ENCODE measurements at places on chromosomes 2 and 18.
A peak's percentile ranks its signal among the peaks of the same experiment; 100 is the strongest.

DNA sequence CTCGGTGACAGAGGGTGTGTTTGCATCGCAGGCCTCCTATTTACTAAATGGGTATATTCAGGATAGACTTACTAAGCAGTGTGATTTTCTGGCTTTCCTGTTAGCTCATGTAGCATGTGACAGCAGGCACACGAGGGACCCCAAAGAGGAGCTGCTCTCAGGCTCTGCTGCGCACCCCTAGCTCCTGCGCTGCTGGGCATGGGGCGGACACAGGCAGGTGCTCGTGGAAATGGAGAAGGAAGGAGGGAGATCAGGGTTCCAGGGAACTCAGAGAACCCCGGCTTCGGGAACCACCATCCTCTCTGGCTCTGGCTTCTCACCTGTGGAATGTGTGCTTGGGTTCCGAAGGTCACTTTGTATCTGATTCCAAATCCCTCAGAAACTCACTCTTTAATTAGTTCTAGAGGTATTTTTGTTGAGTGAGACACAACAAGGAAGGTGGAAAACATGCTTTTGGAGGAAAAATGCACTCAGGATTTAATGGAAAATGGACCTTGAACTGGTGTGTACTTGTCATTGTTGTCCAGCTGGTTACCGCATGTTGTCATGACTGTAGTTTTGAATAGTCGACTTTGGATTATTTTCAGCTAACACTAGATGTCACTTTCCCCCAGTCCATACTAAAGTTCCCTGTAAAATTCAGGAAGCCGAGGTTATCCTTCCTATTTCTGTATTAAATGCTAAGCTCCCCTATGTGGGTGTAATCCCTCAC is 3.5 kb downstream of the SNTG2 start:
- DNase-seq = peak; percentile 64

GRCh38 chr2:158315000-158315399 is 141.6 kb downstream of the CCDC148 start:
- peak; percentile 10 for DNase-seq

DNA sequence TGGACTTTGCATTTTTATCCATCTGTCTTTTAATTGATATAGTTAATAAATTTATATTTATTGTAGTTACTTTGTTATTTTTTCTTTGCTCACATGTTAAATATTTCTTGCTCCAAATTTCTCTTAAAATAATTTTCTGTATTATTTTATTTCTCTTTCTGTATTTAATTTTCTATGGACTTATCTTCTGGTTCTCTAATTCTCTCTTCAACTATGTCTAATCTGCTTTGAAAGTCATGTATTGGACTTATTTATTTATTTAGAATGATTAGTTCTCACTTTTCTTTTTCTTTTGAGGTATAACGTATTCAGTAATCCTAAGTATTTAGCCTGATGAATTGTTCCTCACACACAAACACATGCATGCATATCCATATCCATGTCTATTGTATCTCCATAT is 53.1 kb downstream of the ASB1 start:
- DNase-seq = no peak

GRCh38 chr2:236867441-236868260 is 218.0 kb upstream of the COPS8 start:
- no peak for DNase-seq

DNA sequence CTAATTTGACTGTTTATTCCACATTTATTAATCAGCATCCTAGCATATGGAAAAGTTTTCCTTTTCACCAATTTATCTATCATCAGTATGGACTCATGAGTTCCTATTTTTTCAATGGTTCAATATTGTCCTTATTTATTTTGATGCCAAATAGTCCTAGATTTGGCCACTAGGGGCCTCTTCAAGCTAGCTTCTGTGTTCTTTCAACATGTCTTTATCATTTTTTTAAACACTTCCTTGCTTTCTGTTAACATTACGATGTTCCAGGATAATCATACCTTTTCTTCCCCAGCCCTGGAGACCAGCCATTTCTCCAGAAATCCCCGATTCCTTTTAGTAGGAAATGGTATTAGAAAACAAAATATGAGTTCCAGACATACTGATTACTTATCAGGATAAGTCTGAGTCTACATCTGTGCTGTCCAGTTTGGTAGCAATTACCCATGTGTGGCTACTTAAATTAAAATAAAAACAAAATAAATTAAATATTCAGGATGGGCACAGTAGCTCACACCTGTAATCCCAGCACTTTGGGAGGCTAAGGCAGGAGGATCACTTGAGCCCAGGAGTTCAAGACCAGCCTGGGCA is 70.6 kb downstream of the RPE start:
- DNase-seq = no peak

- no peak for DNase-seq
These were observed 1.8 kb downstream of the RFTN2 start for GRCh38 chr2:197673606-197674005.

GRCh38 chr18:58009166-58009565 is 34.9 kb upstream of the NEDD4L start:
- DNase-seq = no peak

DNA sequence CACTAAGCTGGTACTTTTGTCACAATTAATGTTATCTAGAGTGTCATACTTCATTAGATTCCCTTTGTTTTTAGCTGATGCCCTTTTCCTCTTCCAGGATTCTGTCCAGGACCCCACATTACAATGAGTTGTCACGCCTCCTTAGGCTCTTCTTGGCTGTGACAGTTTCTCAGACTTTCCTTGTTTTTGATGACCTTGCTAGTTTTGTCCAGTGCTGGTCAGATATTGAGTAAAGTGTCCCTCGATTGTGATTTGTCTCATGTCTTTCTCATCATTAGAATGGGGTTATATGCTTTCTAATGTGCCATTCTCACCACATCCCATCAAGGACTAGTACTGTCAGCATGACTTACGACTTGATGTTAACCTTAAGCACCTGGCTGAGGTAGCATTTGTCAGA is 162.3 kb downstream of the FHOD3 start:
- DNase-seq = no peak

DNA sequence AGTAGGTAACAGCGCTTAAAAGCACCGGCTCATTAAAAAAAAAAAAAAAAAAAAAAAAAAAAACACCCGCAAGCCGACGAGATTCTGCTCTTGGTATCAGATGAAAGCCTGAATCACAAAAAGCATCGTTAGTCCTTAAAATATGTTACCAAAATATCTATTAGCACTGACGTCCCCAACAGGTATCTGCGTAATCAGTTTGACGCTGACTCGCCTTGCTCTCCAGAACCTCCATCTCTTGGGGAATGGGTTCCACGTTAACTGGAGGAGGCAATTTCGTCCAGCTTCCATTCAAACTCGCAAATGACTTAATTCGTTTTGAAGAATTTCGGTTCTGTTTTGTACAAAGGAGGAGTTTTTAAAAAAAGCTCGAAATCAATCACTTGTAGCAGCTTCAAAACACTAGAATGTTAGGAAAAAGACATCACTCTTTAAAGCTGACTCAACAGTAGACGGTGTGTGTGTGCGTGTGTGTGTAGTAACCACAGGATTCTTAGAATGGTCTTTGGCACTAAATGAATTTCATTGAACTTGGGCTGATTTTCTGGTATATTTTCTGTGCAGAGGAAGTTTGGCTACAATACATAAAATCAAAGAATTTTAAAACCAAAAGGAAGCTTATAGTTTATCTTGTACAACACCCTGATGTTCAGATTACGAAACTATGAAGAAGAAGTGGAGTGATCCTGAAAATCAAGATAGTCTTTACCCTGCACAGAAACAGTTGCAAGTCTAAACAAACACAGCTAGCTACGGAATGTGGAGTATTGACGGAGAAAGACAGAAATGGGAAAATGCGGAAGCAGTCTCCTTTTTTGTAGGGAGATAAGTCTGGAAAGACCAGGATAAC is 1.1 kb upstream of the PGAP1 start:
- DNase-seq = no peak

DNA sequence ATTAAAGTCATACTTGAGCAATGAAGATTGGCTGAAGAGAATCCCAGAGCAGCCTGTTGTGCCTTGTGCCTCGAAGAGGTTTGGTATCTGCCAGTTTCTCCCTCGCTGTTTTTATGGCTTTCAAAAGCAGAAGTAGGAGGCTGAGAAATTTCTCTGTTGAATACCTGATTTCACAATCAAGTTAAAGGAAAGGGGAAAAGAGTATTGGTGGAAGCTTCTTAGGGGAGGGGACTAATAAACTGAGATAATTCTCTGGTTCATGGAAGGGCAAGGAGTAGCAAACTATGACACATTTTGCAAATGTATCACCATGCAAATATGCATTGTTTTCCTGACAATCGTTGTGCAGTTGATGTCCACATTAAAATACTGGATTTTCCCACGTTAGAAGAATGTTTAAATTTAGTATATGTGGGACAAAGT is at the start of gene IL1B:
Gene IL1B, minus strand, starts transcription at position 85 of the 423 bp plus-strand sequence. CDS start 550 bp downstream, outside the sequence.
- no peak for DNase-seq

GRCh38 chr2:232563580-232563979 is 13.1 kb downstream of the EIF4E2 start:
- no peak for DNase-seq

GRCh38 chr2:11493282-11493681 is 27.3 kb upstream of the E2F6 start:
- no peak for DNase-seq

DNA sequence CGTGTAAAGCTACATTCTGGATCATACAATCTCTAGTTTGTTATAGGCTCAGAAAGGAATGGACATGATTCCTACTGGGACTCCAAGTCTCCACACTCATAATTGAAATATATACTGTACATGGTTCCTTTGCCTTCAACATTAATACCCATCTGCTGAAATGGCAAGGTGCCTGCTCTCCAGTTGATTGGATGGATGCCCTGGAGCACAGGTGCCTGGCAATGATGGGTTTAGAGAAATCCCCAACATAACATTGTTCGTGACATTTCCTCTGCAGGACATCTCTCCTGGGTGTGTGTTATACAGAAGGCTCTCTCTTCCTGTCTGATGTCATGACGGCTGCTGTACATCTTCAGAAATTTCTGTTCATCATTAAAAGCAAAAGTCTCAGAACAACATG is 449.7 kb upstream of the CWC22 start:
- DNase-seq = no peak

GRCh38 chr2:24635181-24635580 is 144.1 kb downstream of the NCOA1 start:
- no peak for DNase-seq

DNA sequence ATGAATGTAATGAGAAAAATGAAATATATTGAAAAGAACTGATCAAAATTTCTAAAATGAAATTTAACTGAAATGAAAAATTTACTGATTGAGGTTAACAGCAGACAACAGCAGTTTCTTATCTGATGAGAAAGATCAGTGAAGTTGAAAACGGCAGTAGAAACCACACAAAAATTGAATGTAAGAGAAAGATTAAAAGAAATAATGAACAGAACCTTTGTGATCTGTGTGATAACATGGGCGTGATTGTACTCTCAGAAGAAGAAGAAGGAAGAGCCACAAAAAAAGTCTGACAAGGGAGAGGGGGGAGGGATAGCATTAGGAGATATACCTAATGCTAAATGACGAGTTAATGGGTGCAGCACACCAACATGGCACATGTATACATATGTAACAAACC is 45.2 kb downstream of the FAM117B start:
- no peak for DNase-seq

GRCh38 chr2:222305516-222306392 is 7.0 kb upstream of the PAX3 start:
- peak; percentile 62 for DNase-seq

- no peak for DNase-seq
These were observed 67.0 kb downstream of the SLC66A2 start for GRCh38 chr18:79884294-79884962.

DNA sequence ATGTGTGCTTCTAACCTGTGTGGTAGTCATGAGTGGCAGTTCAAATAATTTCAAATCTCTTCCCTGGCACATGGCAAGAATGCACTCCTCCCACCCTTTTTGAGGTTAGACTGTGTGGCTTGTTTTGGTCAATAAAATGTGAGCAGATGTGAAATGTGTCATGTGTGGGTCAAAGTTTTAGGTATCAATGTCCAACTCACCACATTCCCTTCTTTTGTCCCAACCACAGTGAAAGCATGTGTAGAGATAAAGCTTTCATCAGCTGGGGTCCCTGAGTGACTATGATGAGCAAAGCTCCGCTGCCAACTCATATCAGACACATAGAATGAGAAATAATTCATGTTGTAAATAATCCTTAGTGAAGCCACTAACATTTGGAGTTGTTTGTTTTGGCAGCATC is 118.2 kb downstream of the PAX3 start:
- DNase-seq = no peak

DNA sequence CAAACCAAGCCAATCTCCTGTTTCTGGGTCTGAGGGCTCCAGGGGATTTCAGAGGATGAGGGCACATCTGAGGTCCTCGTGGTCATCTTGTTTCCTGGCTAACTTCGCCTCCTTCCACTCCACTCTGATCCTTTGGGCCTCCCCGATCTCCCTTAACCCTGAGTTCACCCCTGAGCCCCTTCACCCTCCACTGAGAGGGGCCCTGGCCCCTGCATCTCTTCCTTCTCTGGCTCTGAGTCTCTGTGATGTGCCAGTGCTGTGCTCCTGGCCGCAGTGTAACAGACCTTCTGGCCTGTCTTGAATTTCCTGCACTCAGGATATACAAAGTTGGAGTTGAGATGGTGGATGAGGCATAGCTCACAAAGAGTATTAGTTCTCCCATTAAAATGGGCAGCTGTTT is 84.7 kb upstream of the BOD1L2 start:
- no peak for DNase-seq

DNA sequence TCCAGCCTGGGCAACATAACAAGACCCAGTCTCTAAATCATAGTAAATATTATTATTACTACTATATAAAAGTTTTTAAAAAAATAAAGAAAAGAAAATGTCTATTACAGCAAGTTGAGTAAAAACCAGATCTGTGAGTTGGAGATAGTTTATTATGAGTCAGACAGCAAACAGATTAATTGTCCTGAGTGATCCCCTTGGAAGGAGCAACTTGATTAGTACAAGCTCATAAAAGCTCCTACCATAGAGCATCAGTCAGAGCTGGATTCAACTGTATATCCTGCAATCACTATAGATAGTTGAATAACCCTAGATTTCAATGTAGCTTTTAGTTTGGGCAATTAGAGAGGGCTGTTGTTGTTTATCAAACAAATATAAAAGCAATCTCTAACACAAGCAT is 84.1 kb downstream of the TRABD2A start:
- DNase-seq = no peak

DNA sequence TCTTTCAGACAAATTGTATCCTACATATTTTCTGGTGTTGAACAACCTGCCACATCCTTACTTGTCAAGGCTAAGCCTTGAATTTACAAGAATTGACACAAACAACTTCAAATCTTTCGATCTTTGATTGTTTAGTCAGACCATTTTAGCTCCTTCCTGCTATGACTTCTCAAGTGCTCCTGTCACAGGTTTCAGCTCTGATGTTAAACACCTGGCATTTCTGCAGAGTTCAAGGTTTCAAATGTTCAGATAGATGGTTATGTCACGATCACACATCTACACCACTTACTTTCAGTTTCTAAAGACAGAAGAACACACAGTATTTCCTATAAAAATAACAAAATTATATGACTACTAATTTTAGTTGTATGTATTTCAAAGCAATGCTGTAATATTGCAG is 84.0 kb downstream of the RND3 start:
- peak; percentile 16 for DNase-seq

GRCh38 chr2:216651351-216651881 is 18.2 kb downstream of the IGFBP2 start:
- DNase-seq = no peak

- no peak for DNase-seq
These were observed 45.4 kb upstream of the SCN1A start for GRCh38 chr2:166173263-166173662.

All from stomach (tissue), 19 donors.